ENCODE measurements at places on chromosomes 12 and 14.

- no peak overlapping the region for H3K4me3 ChIP-seq
- no peaks in the 10 kb centered on the region for H3K4me1 ChIP-seq
- H3K36me3 ChIP-seq: peaks cover 13% of the 10 kb centered on the region
- H3K27ac ChIP-seq: peak overlapping the region; percentile 19
These were observed 12.1 kb downstream of the LACRT start for GRCh38 chr12:54622463-54623183.

GRCh38 chr14:102593061-102593824 lies 794 bp downstream of the RCOR1 start:
- H3K27ac ChIP-seq: peak overlapping the region; percentile 83
- no peaks in the 10 kb centered on the region for H3K27me3 ChIP-seq
- peak; percentile 48 for DNase-seq
- H3K36me3 ChIP-seq: no peaks in the 10 kb centered on the region
- peak overlapping the region; percentile 80 for H3K4me3 ChIP-seq
- H3K4me1 ChIP-seq: peaks cover 29% of the 10 kb centered on the region

- H3K4me3 ChIP-seq: no peak overlapping the region
- H3K36me3 ChIP-seq: no peaks in the 10 kb centered on the region
- DNase-seq: no peak
- no peak overlapping the region for H3K27ac ChIP-seq
- H3K4me1 ChIP-seq: peaks cover 5% of the 10 kb centered on the region
- H3K27me3 ChIP-seq: no peaks in the 10 kb centered on the region
These were observed 16.6 kb upstream of the GNPTAB start for GRCh38 chr12:101847325-101847724.

- peaks cover 46% of the 10 kb centered on the region for H3K36me3 ChIP-seq
- DNase-seq: no peak
- H3K4me3 ChIP-seq: peak overlapping the region; percentile 39
These were observed 5.0 kb downstream of the HNRNPC start for GRCh38 chr14:21264025-21264801.

DNA sequence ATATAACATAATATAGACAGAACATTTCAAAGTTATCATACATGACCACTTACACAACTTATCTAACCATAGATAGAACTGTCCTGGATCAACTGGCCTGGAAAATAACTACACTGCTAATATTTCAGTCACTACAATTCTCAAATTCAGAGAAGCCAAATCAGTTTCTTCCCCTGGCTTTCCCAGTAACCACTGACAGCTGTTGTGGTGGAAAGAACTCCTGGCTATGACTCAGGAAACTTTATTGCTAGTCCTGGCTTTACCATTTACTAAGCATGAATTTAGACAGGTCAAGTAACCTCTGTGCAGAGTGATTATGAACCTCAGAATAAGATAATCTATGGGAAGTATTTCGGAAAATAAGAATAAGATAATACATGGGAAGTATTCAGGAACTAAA lies 244.9 kb upstream of the DIO2 start:
- no peaks in the 10 kb centered on the region for H3K36me3 ChIP-seq
- H3K27me3 ChIP-seq: no peaks in the 10 kb centered on the region
- no peak overlapping the region for H3K27ac ChIP-seq
- no peak overlapping the region for H3K4me3 ChIP-seq
- DNase-seq: no peak

Data from naive thymus-derived CD8-positive, alpha-beta T cell (primary cell).